ENCODE measurements at places on chromosomes 2 and 18.
A peak's percentile ranks its signal among the peaks of the same experiment; 100 is the strongest.

DNA sequence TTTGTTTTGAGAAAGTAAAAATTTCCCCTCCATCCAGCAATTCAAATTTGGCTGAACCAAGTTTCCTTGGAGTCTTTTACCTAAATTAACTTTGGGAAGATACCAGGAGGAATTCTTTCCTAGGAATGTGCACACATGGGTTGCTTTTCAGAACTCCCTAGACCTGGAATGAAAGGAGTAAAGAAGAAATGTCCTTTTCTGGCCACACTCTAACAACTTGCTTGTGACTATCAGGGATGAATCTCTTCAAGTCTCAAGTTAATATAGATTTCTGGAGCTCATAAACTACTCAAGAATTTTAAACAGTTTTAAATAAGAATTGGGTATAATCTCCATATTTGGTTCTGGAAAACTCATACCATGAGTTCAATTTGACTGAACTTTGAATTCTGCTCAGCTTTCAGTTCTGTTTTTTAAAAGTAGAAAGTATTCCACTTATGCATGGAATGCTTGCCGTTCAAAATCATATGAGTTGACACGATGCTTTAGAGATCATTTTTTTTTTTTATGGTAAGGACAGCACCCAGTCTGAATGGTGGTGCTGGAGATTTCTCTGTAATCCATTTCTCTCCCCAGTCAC is 7.7 kb downstream of the RASGRP3 start:
- no peak for DNase-seq

GRCh38 chr2:14632133-14632936 is at the start of gene LRATD1:
TSS of gene LRATD1 (plus strand) at chr2:14632717. CDS start at chr2:14633980, 1,263 bp downstream.
- DNase-seq = no peak

DNA sequence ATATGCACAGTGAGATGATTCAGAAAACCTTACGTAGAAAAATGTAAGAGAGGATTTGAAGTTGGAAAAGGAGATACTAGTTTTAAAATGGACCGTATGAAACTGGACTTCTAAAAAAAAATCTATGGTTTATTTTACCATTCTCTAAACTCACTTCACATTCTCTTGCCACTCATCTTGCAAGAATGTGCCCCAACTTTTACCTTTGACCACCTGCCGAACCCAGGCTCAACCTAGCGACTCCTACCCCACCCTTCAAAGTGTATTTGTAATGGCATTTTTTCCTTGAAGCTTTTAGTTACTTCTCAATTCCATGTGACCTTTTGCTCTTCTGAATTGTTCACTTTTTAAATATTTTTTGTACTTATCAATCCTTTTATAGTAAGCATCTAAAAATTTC is 160.8 kb downstream of the PHLPP1 start:
- DNase-seq = no peak

DNA sequence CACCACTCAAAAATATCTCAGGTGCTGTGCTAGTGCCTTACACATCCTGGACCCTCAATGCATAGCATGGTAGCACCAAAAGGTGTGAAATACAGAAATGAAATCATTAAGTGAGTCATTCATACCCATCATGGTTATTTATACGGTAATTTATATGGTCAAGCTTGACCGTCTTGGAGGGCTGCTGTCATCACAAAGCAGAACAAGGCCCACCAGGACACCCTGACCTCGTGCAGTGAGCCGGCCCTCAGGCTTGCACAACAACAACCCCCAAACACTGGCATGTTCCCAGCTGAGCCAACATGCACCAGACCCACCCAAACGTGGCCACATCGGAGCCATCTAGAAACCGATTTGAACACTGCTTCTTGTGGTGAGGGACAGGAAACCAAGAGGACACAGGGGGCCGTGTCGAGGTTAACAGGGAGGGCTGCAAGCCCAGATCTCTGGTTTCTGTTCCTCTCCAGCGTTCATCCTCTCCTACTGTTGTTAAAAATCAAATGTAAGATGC is 378.5 kb upstream of the ID2 start:
- DNase-seq = peak; percentile 89

DNA sequence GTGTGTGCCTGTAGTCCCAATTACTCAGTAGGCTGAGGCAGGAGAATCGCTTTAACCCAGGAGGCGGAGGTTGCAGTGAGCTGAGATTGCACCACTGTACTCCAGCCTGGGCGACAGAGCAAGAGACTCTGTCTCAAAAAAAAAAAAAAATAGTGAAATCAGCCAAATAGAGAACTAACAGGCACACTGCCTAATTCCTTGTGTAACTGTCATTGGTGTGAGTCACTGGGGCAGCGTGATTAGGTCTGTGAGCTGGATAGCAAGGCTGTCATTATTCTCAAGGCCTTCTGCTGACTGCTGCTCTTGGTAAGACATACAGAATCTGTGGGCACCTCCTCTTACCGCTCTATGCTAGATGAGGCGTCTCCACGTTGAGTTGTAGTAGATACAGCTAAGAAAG is 270.3 kb downstream of the NEDD4L start:
- no peak for DNase-seq

DNA sequence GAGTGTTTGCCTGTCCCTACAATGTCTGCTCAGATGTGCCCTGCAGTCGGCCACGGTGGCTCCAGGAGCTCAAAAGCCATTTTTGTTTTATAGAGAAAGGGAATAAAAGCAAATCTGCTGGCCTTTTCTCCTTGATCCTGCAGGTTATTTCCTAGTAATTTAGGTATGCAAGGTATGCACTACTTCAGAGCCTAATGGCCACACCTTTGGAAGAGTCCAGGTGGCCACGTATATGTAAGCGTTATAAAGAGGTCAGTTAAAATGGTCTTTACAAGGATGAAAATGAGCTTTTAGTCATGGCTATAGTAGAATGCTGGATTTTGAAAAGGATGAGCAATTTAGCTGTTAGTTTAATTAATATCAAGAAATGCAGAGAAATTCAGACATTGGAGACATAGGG is 81.7 kb downstream of the ARHGEF33 start:
- DNase-seq = no peak

DNA sequence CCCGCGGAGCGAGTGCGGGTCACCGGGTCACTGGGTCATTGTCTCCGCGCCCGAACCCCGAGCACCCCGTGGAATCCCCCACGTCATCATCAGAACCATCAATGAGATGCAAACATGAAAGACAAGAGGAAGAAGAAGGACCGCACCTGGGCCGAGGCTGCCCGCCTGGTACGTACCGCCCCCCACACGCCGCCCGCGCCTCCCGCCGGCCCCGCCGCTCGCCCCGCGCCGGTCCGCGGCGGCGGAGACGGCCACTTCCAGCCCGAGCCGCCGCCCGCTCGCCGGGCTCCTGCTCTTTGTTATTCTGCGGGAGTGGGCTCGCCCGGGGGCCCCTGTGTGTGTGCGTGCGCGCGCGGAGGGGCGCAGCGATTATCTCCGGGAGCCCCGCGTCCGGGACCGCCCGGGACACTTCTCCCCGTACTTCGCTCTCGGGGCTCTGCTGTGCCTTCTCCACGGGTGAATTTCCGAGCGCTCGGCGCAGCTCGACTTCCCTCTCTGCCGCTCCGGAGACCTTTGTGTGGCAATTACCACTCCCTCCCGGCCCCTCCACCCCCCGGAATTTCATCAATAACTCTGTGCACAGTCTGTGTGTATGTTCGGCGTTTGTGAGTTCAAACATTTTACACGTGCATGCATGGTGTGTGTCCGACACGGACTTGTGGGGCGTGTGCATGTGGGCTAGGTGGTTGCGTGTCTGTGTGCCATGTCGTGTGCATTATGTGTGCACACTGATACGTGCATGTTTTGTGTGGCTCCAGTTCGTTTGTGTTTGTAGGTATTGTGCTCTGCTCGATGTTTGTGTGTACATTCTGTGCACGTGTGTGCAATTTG is 714 bp downstream of the ASXL3 start:
- DNase-seq = no peak

DNA sequence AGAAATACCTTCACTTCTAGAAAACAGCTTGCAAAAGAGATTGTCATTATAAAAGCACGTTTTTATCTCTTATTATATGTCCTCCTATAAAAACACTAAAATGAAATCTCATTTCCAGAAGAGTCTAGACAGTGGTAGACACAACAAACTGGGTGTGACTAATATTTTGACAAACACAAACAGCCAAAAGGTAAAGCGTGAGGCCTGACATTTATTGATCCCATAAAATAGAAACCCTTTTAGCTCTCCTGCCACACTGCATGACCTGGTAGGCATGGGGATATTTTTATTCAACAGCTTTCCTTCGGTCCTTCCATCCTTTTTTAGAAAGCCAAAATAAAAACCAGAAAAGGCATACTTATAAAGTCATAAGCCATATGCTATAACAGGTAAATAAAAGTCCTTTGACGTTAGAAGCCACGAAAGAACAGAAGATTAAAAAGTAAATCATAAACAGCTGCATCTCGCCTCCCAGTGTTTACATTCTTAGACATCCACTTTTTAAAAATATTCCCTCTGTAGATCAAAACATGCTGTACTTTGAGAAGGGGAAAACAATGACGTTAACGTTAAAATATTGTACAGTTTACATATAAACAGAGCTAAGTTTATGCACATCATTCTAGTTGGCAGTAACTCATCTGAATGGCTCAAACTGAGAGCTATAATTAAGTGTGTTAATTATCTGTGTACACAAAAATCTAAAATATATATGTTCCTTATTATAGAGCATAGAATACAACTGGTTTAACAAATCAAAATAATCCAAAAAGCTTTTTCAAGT is 44.6 kb downstream of the IRS1 start:
- DNase-seq = no peak

DNA sequence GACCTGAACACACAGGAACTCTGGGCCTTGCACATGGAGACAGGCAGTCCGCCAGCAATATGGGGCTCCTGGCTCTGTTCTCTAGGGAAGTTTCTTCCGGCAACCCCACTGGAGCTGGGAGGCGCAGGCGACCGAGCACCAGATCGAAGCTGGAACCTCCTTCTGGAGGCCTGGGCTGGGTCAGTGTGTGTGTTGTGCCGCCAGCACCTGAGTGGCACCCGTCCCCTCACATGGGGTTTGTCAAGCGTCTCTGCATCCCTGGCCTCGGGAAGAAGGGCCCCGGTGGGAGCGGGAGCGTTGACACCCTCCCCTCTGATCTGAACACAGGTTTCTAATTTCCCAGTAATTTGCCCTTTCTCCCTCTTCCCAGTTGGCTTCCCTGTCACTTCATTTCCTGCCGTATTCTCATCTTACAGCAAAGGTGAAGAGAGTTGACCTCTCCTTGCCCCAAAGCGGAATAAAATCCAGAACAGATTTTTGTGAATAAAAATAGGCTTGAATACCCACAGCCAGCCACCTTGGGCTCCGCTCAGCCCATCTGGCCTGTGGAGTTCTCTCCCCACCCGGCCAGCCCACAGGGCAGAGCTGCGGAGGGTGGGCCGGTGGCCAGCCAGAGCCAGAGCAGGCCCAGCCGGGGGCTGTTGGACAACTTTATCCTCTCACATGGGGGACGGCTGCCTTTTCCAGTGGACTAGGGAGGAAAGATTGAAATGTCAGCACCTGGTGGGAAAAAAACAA is 85.9 kb downstream of the APOB start:
- DNase-seq = no peak

GRCh38 chr2:219045937-219046550 is 4.7 kb upstream of the CFAP65 start:
- peak; percentile 14 for DNase-seq

DNA sequence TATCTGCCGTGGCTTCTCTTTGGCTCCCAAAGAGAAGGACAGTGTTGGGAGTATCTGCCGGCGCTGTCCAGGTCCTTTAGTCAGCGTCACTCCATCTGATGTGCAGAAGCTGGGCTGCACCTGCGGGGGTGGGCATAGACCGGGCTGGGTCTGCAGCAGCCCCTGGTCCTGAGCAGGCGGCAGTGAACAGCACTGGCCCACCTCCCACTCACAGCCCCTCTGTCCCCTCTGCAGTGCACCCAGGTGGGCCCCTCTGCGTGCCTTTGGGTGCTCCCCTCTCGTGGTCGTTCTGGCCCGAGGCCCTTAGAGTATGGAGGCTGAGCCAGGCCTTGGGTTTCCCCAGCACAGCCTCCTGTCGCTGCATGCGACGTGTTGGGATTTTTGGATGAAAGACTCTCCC is 95.7 kb downstream of the USP40 start:
- DNase-seq = no peak

DNA sequence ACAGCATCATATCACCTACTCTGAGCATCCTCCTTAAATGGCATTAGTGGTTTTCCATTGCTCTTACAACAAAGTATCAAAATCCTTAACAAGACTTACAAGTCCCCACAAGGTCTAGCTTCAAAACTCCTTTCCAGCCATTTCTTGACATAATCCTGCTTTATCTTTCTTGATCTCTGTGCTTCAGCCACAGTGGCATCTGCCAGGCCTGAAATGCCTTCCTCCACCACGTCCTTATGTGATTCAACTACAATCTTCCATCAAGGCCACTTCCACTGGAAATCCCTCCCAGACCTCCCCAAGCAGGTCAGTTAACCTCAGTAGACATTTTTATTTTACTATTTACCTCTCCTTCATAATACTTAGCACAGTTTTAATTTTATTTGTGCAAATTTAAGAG is 83.8 kb upstream of the CCDC150 start:
- no peak for DNase-seq

- DNase-seq = no peak
These were observed 21.3 kb downstream of the MBD5 start for GRCh38 chr2:148042219-148042618.

DNA sequence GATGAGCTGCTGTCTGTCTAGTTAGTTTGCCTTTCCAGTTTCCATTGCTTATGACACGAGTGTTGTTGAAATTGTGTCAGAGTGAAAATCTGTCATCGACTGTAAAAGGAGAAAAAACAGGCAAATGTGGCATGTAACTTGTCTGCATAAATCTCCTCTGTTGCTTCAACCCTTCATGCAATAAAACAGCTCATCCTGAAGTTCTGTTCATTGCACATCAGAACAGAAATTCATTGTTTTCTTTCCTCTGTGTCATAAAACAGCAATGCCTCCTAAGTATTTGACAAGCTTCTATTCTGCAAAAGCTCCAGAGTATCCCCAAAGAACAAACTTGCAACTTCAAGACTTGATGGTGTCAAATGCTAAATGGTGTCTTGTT is 432.1 kb downstream of the MEIS1 start:
- DNase-seq = no peak

GRCh38 chr2:159561242-159561641 is 55.1 kb downstream of the BAZ2B start:
- DNase-seq = no peak

- no peak for DNase-seq
These were observed 7.3 kb downstream of the TNFRSF11A start for GRCh38 chr18:62332431-62332830.

DNA sequence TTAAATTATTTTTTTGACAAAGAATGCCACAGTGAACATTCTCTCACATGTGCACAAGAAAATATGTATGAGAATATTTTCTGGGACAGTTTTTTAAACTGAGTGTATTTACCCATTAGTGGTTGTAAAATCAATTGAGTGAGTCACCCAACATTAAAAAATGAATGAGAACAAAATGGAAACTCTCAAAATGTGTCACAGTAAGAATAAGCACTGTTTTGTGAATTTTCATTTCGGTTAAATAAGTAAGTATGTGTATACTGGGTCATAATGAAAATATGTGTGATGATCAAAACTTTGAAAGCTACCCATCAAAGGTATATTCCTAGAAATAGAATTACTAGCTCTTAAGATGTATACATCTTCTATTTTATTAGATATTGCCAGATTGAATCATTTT is 11.6 kb downstream of the BABAM2 start:
- no peak for DNase-seq

GRCh38 chr2:105244451-105244850 is 2.9 kb downstream of the GPR45 start:
- DNase-seq = no peak

Measured in Jurkat, Clone E6-1 (cell line).